ENCODE measurements at places on chromosomes 16 and 17.

- DNase-seq = no peak
Observed at GRCh38 chr17:59108400-59109102, 1.9 kb upstream of the TRIM37 start.

- DNase-seq = no peak
Observed at GRCh38 chr17:35901631-35902175, 21.5 kb upstream of the CCL5 start.

GRCh38 chr17:34146440-34147043, 108.5 kb upstream of the CCL2 start:
- DNase-seq = no peak

DNA sequence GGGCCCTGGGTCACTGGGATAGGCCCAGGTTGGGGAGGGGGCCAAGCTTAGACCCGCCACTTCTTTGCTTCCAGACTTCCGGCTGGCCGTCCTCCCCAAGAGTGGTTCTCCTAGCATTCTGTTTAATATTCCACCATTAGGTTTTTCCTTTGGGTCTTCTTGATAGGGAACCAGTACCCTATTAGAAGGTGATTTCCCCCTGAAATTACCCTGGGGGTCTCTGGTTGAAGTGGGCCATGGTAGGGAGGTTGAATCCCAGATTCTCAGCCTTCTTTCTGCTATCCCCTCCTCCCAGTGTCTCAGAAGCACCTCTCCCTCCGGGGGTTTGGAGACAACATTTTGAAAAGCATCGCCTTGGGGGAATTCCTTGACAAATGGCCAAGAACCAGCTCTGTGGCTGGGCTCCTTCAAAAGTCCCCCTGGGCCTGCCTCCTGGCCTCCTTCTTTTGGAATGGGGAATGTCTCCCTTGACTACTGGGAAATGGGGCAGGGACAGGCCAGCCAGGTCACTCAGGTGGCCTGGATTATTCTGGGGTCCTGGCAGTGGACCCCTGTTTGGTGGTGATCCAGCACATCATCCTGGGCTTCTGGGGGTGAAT, 5.7 kb downstream of the LASP1 start:
- DNase-seq = no peak
